ENCODE measurements at places on chromosomes 12 and 14. TPM values are rescaled to one million over a fixed set of nuclear protein-coding genes. Genes with fewer than 3 reads are reported as not detected.

The WSCD2 gene
- total RNA-seq: 0.72 TPM

The CCNT1 gene
- total RNA-seq: 25.7 TPM

DNA sequence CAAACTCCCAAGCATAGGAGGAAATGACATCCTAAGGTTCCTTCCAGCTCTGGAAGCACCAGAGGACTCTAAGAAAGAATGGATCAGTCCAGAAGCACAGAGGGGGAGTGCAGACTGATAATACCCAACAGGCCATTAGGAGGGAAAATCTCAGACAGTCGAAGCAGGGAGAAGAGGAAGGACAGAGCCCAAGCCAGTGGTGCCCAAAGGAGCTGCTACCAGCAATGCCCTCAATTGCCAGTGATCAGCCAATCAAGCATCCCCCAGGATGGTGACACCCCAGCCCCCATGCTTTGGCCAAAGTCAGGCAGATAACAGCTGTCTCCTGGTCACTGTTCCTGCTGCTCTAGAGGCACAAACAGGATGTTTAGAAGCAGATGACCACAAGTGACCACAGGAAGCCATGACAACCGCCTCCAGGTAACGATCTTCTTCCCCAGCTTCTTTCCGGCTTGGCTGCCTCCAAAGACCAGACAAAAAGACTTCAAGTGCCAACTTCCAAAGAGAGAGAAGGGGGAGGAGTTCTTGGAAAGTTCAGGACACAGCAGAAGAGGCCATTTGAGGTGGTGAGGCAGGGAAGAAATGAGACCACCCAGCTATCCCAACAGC, 16.2 kb downstream of the PXN start:
- no peak for DNase-seq

The MFAP5 gene
- total RNA-seq: 25.0 TPM

The LRRC43 gene
- total RNA-seq: not detected

All from mucosa of descending colon (tissue), 3 donors.